ENCODE measurements at places on chromosomes 6 and 20.

GRCh38 chr20:4008877-4009276 is 6.5 kb downstream of the RNF24 start:
- DNase-seq, result no peak

- DNase-seq, result no peak
These were observed 4.1 kb upstream of the ZNF512B start for GRCh38 chr20:63973636-63974401.

DNA sequence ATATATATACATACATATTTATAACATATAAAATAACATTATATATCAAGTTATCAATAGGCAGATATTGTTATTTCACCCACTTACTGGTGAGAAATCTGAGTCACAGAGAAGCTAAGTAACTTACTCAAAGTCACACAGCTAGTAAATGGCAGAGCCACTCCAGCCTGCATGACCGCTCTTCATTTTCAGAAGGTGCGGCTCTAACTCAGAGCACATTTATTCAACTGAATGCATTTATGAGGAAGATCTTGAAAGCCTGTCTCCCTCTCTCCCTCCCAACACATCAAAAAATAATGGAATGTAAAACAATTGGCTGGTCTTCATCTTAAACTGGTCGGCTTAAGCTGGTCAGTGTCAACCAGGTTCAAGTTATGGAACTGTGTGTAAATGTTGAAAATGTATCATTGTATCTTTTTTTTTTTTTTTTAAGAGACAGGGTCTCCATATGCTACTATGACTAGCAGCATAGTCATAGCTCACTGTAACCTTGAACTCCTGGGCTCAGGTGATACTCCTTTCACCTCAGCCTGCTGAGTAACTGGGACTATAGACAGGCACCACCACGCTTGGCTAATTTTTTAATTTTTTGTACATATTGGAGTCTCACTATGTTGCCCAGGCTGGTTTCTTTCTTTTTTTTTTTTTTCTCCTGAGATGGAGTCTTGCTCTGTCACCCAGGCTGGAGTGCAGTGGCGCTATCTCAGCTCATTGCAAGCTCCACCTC is 70.7 kb upstream of the NCOA3 start:
- no peak for DNase-seq

GRCh38 chr6:10730254-10730653 is 7.4 kb downstream of the TMEM14C start:
- DNase-seq, result no peak

GRCh38 chr20:61510778-61511330 is 258.8 kb downstream of the CDH4 start:
- no peak for DNase-seq
